NCI-H1930 (cell line): ENCODE measurements at places on chromosomes 1 and 21.

DNA sequence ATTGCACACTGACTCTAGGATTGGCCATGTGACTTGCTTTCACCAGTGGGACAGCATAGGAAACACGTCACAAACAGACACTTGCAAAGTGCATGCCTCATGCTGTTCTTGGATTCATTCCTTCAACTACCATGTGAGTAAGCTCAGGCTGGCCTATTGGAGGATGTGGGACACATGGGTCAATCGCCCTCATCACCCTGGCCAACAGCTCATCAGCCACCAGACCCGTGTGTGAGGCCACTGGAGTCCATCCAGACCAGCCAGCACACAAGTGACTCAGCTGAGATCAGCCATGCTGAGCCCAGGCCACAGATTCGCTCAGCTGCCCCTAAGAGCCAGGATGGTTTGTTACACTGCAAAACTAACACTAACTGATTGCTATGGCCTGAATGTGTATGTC lies 216.1 kb upstream of the GRIK3 start:
- no peak for DNase-seq

GRCh38 chr1:91797164-91797563 lies 88.8 kb downstream of the TGFBR3 start:
- no peak for DNase-seq

DNA sequence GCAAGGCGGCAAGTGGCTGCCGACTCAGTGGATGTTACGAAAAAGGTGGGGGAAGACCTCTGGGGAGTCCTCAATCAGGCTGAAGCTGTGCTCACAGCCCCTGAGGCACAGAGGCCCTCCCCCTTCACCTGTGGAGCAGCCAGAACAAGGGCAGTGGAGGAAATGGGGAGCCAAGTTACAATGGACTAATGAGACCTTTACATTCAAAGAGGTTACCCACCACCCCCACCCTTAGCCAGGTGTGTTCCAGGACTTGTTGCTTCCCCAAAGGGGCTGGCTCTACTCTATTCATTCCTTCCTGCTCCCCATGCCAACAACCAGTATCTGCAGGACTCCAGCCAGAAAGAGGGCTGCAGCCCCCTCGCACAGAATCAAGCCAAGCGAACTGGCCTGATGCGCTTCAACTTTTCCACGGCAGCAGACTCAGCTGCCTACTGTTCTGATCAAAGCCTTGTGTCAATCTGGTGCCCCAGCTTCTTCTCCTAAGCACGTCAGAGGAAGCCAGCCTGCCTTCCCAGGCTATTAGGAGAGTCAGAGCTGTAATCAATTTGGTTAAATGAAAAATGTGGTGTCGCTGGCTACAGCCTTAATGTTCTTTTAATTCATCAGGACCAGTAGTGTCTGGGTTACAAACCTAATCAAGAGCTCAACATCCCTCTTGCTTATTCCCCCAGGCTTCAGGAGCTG lies 1.8 kb upstream of the SYT2 start:
- no peak for DNase-seq

GRCh38 chr1:46802081-46802480 lies 3.2 kb downstream of the CYP4B1 start:
- DNase-seq: no peak

- no peak for DNase-seq
Observed at GRCh38 chr21:40372506-40372905, 474.5 kb downstream of the DSCAM start.

GRCh38 chr1:151175863-151176262 lies at the start of gene TMOD4:
TSS of gene TMOD4 (minus strand) at chr1:151175981. CDS start at chr1:151174875, 1,106 bp downstream.
- DNase-seq: no peak

DNA sequence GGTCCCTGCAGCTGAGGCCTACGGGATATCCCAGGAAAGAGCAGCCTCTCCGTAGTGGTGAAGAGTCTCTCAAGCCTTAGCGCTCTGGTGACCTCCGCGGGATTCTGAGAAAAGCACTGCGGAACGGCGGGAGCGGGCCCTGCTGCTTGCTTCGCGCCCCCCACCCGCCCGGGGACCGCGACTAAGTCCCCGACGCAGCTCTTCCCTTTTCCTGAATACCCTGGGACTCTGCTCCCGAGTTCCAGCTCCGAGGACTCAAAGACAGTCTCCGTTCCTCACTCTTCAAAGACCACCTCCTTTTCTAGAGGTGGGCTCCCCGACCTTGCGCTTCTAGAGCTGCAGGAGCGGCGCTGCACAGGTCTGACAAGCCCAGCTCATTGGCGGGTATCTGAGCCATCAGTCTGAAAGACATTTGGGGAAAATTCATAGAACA lies 3.6 kb upstream of the PRRX1 start:
- DNase-seq: no peak

DNA sequence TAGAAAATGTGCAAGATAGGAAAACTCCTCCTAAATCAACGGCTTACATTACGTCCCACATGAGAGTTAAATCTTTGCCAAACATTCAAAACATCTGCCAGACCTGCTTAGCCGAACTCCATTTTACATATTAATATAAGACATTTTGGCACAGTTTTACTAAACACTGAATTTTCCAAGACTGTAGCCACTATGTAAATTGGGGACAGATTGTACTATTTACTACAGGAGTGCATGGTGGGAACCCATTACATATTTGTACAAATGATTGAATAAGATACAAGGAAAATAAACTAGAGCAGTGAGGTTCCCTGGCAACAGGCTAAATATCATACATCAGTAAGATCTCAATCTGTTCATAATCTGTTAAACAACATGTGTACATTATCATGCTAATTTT lies 1234.4 kb downstream of the KCNT2 start:
- DNase-seq: no peak

GRCh38 chr1:165426745-165427144 lies 18.2 kb downstream of the RXRG start:
- DNase-seq: no peak

DNA sequence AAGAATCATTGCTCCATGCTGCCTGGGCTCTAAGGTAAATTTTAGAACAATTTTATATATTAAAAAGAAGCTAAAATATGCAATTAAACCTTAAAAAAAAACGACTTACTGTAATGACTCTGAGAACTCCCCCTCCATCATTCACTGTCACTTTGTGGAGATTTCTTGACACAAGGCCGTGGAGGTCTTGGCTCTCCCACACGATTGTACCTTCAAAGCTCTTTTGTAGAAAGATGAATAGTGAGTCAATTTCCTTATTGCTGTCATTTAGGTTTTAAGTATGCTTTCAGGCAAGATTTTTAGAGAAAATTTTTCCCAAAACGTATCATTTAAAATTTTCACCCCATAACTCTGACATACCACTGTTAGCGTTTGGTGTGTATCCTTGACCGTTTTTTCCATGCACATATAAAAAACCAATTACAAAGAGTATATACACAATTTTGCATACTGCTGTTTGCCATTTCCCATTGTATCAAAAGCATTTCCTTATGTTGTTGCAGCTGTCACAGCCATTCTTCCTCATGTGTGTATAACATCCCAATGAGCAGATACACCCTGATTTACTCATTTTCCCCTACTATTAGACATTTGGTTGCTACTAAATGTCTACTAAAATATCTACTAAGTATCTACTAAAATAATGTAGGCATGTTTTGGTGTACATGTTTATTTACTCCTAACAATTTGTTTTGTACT lies 33.4 kb downstream of the B3GALNT2 start:
- DNase-seq: peak; percentile 34

DNA sequence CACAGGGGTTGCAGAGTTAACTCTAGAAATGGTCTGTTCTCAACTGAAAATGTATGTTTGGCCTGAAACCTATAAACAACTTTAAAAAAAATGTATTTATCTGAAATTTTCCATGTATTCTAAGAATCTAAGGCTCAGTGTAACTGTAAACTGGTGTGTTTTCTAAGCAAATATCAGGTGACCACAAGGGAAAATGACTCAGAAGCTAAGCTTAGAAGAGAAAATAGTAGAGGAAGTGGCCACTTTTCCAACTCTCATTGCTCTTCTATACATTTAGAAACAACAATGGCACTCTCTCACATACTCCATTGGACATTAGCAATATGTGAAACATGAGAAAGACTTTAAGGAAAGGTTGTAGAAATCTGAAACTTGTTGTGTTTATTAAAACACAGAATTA lies 7.5 kb downstream of the TNFSF18 start:
- DNase-seq: no peak

GRCh38 chr21:27806281-27806680 lies 839.4 kb upstream of the ADAMTS5 start:
- DNase-seq: no peak

DNA sequence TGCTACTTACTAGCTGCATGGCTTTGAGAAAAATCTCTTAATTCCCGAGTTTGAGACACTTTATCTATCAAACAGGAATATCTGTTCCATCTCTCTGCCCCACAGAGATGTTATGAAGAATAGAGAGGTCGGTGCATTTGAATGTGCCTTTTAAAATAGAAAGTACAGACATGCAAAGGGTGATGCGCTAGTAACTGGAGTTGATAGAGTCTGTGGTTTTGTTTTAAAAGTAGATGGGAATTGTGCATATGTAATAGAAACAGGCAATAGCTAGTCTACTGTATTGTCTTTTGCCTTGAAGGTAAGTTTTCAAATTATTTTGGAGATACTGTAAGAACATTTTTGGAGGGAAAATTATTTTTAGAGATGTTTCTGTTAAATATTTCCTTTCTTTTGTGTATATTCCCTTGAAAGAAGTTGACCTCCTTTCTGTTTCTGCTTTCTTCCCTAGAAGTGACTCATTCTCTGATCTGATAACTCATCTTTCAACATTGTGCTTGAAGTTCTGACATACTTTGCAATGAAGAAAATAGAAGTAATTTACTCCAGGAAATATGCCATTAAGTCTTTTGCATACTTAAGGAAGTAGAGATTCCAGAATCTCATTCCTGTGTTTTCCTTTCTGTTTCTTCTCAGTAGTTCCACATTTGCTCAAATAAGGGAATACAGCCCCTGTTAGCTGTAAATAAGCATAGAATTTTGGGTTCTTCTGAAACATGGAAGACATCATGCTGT lies 151.6 kb downstream of the SDCCAG8 start:
- no peak for DNase-seq

GRCh38 chr1:52127181-52128180 lies 14.4 kb upstream of the ZFYVE9 start:
- DNase-seq: no peak

DNA sequence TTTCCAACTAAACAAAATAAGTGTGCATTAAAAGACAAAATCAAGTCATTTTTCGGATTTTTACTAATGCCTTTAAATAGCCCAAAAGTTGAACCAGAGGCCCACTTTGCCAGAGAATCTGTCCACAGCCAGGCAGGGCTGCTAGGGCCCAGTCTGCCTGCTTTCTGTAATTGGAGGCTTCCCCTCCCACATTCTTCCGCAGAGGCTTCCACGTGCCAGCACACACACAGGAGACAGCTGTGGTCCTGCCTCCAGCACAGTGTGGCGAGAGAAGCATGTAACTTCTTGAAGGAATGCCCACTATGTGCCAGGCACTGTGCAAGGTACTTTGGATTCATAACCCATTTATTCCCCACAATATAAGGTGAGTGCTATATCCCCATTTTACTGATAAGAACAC lies 11.3 kb upstream of the PDZK1IP1 start:
- DNase-seq: no peak
